Activated CD8-positive, alpha-beta memory T cell treated with anti-CD3 and anti-CD28 coated beads for 4 hours (primary cell): ENCODE measurements at places on chromosomes 3 and 15.

DNA sequence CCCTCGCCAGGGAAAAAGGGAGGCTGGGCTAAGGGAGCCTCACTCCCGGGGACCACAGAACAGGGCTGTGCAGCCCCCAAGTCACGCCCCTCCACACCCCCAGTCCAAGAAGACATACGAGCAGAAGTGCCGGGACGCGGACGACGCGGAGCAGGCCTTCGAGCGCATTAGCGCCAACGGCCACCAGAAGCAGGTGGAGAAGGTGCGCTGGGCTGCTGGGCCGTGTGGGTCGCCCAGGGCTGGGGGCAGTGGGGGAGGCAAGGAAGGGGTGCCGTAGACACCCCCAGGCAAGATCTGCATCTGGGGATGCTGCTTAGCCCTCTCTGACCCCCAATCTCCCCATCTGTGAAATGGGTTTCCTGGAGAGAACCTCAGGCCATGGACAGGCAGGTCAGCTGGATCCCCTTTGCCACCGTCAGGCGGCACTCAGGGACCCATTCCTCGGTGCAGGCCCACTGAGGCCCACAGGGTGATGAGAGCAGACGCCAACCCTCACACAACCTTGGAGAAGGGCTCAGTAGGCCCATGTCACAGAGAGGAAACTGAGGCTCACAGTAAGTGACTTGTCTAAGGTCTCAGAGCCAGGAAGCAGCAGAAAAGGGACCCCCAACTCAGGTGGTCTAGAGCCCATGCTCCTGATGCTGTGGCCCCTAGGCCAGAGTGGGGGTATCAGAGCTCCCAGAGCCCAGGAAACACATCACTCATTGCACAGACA lies 33.7 kb downstream of the PSTPIP1 start:
- no peak for DNase-seq

DNA sequence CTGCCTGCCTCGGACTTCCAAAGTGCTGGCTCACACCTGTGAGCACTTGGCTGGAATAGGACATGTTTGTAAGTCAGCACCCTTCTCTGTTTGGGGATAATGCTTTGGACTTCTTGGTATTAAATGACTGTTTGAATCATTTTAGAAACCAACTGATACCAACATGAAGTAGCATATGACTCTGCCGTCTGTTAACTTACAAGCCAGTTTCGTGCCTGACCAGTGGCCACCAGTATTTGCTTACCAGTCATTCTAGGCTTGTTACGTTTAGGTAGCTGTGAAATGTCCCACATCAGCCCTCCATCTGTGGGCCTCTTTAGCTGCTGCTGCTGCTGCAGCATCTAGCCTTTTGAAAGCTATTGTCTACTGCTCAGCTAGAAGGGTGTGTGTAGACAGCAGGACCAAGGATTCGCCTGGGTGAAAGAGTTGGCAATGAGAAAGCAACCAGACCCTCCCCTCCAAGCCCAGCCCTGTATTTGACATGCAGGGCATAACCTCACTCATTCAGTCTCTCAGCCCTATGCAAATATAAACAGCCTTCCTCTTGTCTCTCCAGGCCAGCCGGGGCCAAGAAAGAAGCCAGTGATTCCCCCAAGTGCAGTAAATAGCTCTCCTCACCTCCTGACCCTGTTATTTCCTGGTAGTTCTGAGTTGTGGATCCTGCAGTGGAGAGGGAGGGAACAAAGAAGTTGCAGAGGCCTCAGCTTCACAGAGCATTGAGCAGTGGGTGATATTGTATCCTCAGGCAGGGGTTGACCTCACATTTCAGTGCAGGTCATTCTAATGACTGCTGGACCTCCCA lies 51.0 kb downstream of the NKIRAS1 start:
- DNase-seq = no peak

DNA sequence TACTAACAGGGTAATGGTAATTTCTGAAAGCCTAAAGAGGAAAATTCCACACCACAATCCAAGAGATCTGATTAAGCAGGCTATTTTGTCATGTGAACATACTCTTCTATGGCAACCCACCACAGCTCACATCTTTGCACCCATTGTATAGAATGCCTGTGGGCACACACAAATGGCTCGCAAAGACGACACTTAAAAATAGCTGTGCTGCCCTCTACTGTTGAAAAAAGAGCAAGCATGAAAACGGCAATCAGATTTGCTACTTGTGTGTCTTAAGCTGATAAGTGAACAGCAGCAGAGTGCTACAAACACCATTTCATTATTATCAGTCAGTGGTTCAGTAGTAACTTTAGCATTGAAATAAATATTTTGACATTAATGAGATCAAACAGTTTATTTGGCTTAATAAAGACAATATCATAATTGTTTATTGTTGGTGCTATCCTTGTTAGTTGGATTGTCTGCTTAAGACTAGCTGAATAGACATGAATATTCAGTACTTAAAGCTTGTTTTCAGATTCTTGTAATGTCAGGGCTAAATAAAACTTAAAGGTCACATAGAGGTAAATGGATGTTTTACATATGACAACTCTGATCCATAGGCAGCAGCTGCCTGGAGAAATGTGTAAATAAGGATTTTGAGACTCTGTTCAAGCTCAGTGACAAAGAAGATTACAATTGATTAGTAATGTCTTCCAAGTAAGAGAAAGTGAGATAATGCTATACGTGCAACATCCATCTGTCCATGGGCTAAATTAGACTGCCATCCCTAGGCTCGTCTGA lies 199.1 kb downstream of the LRRN1 start:
- no peak for DNase-seq

- no peak for DNase-seq
Observed at GRCh38 chr15:92846741-92847140, 53.4 kb upstream of the CHD2 start.

DNA sequence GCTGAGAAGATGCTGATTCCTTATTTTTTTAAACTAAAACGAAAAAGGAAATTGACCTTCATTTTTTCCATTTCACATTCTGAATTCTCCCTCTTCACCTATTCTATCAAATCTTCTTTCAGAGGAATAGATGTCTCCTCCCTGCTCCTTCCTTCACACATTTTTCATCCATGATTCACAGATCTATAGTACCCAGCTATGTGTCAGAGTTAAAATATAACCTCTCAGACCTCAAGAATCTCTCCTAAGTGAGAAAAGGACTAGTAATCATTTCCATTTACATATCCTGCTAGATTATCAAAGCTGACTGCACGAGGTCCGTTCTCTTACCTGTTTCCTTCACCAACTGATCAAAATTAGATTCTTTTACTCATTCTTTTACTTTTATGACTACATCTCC lies 1297.6 kb upstream of the ALCAM start:
- DNase-seq = no peak

GRCh38 chr15:25597571-25597970 lies 158.7 kb upstream of the UBE3A start:
- DNase-seq = no peak

DNA sequence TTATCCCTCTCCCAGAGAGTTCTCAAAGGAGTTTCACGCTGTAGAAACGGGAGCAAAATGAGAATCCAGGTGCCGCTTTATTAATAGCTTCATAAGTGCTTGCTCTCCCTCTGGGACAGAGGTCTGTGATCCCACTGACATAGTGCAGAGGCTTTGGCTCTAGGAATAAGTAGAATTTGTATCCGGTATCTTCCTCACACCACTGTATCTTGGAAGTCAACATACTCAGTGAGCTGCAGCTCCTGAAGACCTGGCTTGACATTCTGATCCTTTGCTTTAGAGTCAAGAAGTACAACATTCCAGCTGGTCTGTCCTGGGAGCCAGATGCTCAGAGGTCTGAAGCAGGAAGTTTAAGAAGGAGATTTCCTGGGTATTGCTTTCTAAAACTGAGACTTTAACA lies 323.0 kb downstream of the LPP start:
- no peak for DNase-seq

DNA sequence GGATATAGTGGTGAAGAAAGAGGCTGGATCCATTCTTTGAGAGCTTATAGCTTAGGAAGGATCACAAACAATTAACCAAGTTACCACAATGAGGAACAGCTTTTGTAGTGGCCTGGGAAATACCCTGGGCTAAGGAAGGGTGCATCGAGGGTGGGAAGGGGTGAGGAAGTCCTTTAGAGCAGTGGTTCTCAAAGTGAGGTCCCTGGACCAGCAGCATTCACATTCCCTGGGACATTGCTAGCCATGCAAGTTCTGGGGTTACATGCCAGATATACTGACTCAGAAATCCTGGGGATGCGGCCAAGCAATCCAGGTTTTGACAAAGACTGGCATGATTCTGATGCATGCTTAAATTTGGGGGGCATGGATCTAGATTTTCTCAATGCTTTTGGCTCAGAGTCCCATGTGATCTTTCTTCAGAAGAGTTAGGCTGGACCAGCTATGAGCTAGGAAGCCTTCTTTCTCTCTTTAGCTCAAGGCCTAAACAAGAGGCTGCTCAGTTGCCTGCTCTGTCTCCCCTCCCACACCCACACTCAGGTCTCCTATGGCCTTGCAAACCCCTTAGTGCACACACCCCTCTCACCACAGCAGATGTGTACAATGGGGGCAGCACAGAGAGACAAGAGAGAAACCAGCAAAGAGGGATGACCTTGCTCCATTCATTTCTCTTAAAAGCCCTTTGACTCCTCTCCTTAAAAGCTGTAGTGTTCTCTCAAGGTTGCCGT lies 1.8 kb upstream of the CCR1 start:
- DNase-seq = no peak

DNA sequence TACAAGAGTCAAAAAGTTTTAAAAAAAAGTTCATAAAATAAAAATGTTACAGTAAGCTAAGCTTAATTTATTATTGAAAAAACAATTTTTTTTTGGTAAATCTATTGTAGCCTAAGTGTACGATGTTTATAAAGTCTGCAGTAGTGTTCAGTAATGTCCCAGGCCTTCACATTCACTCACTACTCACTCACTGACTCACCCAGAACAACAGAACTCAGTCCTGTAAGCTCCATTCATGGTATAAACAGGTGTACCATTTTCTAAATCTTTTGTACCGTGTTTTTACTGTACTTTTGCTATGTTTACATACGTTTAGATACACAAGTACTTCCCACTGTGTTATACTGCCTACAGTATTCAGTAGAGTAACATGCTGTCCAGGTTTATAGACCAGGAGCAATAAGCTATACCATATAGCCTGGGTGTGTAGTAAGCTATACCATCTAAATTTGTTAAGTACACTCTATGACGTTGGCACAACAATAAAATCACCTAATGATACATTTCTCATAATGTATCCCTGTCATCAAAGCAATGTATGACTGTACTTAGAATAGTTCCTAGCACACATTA lies 41.2 kb upstream of the ZDHHC23 start:
- DNase-seq = no peak

DNA sequence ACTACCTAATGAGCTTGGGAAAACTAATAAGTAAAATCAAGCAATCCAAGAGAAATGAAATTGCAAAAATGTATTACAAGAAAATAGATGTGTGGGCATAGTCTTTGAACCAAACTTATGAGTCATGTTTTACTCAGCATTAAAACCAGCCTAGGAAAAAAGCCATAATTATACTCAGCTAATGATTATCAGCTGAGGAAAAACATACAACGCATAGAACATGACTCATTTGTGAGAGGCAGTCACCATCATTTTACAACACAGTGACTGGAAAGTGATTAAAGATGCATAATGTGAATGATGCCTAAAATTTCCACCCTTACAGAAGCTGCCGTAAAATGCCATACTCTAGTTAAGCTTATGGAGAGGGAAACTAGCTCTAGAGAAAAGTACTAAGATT lies 238.0 kb upstream of the EOMES start:
- DNase-seq = no peak

- DNase-seq = no peak
Observed at GRCh38 chr3:194494951-194495374, 8.2 kb upstream of the ATP13A3 start.

DNA sequence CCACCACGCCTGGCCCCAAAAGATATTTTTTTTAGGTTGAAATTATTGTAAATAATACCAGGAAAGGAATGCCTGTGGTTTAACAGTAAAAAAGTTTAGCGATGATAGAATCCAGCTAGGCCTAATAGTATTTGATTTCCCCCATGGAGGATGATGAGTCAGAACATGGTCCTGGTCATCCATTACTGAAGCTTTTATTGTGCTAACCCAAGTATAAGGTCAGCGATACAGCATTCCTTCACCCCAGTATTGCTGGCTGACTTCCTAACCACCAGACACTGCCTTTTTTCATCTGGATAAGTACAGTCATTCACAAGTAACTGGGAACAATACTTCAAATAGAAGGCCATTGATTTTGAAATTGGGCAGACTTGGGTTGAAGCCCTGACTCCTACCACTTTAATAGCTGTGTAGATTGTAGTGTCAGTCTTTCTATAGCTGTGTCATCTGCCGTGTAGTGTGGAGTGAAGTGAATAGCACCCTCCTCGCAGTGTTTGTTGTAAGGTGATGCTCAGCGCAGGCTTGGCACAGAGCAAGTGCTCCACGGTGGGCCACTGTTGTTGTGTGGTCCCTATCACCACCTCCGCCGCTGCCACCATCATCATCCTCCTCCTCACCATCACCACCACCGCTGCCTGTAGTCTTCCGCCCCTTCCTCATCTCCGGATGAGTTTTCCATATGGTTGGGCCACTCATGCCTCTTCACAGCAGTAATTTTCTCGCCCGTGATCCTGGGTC lies 436.0 kb upstream of the TPM1 start:
- no peak for DNase-seq

DNA sequence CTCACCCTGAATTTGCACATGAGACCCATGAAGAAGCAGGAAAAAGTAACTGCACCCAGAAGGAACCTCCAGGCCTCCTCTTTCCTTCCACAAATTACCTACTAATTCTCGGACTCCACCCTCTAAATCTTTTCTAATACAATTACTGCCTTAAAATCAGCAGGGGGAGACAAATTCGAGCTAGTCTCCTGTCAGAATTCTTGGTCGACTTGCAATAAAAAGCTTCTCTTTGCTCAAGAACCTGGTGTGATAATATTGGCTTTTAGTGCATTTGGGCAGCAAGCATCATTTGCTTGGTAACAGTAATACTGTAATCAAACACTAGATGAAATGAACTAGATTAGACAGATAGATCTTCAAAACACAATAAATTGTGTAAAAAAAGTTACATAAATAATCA lies 281.9 kb downstream of the RAP2B start:
- no peak for DNase-seq

- DNase-seq = no peak
Observed at GRCh38 chr3:167160781-167161180, 219.3 kb downstream of the ZBBX start.

DNA sequence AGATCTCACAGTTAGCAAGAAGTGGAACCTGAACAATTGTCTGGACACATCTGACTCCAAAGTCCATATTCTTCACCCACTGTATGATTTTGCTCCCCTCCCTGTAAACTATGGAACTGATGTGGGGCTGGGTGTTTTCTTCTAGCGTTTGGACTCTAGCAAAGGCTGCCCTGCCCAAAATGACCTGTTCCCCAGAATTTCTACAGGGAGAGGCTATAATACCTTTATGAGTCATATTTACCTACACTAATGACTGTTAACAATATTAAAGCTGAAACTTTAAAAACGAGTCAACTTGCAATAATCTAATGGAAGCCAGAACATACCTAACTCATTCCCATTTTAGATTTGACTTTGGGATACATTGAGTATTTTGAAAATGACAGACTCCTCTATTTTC lies 531.2 kb upstream of the CFAP20DC start:
- DNase-seq = no peak
